ENCODE measurements at places on chromosomes 4 and X.
A peak's percentile ranks its signal among the peaks of the same experiment; 100 is the strongest.

DNA sequence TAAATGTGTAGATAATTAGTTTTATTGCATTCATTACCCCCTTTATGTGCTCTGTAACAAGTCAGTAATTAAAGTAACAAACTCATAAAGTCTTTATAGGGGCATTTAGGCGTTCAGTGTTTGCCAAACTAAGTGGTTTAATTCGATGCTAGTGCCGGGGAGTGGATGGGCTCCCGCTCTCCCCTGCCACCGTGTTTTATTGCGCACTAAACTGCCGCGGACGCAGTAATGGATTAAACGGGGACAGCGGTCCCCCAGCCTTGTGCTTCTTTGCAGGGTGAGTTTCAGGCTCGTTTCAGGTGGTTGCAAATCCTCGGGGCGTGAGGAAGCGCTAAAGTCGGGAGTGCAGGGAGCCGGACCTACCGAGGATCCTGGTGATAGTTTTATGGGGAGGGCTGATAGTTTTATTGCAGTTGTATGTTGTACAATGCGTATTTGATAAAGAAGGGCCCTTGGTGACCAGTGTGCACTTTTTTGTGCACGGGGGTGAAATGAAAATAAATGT, 1.6 kb upstream of the PHOX2B start:
- no peak for DNase-seq

DNA sequence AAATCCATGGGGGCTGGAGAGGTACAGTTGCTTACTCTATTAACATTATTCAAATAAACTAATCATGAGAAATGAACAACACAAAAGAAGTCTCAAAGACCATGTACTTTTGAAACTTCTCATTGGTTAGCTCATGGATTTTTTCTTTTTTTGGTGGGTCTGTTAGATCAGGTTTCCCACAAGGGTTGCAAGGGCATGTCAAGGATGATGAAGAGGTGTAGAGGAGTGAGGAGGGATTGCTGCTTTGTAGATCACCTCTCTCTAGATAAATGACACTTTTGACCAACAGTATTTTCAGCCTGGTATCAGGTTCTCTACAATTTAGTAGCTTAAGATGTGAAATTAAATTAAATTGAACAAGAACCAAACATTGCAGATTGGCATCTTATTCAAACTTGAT, 417.9 kb upstream of the AGA start:
- DNase-seq, result no peak

DNA sequence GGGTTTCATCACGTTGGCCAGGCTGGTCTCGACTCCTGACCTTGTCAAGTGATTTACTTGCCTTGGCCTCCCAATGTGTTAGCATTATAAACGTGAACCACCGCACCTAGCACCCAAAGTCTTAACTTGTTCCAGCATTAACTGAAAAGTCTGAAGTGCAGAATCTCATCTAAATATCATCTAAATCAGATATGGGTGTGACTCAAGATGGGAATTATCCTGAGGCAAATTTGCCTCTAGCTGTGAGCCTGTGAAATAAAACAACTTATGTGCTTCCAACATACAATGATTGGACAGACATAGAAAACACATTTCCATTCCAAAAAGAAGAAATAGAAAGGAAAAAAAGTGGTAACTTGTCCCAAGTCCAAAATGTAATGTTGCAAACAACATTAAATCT, 641.1 kb upstream of the ATOH1 start:
- DNase-seq, result no peak

DNA sequence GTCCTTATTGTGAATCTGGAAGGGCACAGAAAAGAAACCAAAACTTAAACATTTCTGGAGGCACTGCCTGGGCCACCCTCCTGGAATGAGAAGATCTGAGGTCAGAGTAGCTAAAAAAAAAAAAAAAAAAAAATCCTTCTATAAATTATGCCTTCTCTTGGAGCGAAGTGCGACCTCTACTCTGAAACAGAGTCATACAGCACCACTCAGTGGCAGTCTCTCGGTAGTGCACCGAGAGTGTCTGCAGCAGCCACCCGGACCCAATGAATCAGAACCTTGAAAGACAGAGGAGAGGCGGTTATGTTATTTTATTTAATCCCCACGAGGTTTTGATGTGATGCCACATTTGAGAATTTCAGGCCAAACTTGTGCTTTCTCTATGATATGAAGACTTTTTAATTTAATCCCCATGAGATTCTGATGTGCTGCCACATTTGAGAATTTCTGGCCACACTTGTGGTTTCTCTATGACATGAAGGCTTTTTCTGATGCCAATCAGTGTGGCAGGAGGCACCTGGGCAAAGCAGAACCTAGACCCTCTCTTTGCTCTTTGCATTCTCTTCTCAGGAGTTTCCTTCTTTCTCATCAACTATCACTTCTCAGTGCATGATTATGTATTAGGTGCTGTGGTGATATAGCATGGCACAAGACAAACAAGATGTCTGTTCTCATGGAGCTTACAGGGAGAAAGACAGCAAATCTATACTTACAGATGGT, 5.6 kb upstream of the CT47C1 start:
- DNase-seq, result peak; percentile 36

DNA sequence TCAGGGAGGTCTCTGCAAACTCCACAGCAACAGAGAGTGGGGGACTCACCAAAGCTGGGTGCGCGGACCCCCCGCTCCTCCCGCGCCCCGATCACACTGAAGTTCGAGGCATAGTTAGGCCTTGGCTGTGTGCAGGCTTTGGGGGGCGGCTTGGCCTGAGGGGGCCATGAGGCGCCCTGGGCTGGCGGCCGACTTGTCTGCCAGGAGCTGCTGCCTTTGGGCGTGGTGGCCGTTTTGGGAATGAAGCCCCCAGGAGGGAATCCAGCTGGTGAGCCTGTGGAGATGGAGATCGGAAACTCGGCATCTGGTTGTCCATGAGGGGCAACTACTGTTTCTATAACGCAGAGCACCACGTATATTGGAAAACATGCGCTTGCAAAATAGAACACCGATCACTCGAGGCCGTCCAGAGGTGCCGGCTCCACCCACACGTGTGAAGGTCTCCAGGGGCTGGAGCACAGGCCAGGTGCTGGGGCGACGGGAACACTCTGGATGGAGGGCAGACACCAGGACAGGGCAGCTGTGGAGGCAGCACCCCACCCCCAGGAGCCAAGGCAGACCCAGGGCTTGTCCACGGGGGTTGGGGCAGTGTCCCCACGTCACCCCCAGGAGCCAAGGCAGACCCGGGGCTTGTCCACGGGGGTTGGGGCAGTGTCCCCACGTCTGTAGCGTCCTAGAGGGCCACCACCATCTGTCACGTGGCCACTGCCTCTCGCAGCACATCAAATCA, 25.9 kb upstream of the CPLX1 start:
- DNase-seq, result no peak

- no peak for DNase-seq
Measured at GRCh38 chr4:43816116-43816515, 632.5 kb downstream of the KCTD8 start.

GRCh38 chr4:97185233-97185632, 958.0 kb downstream of the STPG2 start:
- no peak for DNase-seq

GRCh38 chr4:116275006-116275405, 810.4 kb downstream of the TRAM1L1 start:
- no peak for DNase-seq

DNA sequence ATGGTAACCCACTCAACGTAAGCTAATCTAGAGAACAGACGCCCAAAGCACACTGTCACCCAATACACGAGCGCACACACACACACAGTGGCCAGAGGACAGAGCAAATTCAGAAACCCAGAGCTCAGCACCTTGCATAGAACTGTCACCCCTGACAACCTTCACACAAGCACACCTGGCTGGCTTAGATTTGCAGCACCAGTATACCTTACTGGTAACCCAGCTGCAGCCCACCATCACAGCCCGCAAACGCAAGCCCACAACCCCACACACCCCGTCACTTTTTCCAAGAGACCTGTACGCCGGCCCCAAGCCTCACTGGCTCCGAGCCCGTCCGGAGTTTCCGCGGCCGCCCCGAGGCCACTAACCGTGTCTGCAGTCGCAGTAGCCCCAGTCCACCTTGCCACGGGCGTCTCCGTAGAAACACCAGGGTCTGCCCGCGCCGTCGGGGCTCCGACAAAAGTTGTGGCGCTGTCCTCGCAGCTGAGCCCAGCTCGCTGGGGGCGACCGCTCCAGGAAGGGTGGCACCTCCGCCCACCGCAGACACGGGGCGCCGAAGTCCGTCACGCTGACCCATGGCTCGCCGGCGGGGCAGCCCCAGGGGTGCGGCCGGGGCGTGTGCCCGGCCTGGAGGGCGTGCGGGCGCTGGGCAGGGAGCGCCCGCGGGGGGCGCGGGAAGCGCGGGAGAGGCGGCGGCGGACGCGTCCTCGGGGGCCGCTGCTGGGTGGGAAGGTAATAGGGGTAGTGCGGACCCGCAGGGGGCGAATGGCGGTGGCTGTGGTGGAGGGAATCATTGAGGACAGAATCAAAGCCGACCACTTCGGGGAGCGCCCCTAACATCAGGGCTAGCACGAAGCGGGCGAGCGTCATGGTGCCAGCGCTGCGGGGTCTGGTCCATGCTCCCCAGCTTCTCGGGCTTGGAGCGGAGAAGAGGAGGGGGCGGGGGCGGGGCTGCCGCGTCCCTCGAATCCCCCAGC, 664 bp downstream of the PRSS12 start:
- DNase-seq, result no peak

DNA sequence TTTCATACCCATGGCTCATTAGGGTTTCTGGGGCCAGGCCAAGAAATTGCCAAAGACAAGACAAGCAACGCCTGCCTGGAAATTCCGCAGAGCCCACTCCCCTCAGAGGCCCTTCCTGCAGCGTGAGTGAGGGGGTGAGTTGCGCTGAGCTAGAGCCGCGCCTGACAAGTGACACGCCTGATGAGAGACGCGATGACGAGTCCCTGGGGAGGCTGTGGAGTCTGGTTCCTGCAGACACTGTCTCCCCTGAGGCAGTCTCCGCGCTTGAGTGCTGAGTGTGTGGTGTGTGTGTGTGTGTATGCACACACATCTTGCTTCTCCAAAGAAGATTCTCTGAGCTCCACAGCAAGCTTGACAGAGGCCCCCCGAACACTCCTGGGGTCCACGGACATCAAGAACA, 269.8 kb downstream of the BCOR start:
- no peak for DNase-seq

DNA sequence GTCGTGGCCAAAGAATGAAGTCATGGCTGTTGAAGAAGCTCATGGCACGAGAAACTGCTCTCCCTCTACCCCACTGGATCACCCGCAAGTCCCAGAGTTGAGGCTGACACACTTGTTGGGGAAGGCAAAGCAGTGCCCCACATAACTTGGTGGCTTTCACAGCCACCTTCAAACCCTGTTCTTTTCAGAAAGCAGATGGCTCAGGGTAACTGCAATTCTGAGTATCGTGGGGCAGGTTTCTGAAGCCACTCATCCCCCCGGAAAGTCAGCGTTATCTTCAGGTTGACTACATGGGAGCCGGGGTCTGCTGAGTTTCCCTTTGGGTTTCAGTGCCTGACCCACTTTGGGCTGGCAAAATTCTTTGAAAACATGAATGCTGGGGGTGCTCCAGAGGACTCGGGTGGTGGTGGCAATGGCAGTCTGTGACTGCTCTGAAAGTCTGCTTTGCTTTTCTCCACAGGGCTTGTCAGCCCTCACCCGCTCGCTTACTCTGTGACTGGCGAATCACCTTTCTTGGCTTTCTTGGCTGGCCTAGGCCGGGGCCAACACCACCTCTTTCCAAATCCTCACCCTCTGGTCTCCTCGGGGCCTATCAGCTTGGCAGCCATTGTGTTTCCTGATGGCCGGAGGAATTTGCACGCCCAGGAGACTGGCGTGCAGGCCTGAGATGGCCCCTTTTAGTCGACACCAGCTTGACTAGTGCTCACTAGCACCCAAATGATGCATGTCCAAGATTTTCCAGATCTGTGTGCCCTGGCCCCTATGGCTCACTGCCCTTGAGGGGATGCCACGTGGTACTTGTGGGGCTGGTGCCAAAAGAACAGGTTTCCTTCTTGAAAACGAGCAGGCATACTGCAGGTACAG, 7.3 kb downstream of the PPP1R3F start:
- DNase-seq, result no peak

- no peak for DNase-seq
Measured at GRCh38 chrX:80917919-80918318, 108.2 kb upstream of the BRWD3 start.

DNA sequence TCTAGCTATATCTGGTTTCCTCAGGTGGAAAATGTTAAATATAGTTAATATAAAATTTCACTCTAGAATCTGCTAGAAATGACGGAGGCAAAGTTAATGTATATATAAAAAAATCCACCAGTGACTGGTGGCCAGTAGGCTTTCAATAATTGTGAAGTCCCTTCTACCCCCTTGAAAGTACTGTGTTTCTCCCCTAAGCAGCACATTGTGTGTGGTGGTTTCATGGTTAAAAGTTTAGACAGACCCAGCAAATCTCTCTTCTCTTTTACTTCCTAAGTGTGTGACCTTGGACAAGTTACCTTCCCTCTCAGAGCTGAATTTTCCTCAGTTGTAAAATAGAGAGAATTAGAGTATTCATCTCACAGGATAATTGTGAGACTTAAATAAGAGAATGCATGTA, 600 bp upstream of the HEPH start:
- no peak for DNase-seq

DNA sequence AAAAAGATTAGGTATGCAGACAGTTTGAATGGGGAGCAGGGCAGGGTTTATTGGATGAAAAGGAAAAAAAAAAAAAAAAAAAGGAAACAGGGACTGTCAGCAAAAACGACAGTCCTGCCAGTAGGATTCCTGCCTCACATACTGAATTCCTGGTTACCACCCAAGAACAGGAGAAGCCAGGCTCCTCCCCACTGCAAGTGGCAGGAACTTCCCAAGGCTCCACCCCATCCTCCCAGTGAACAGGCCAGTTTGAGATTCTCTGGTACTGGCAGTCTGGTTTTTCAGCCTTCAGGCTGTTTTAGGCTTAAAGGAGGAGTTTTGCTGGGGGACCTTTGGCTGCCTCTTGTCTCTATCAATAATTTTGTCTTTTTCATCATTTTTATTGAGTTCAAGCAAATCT, 360.0 kb upstream of the CXorf51A start:
- no peak for DNase-seq

- DNase-seq, result no peak
Measured at GRCh38 chr4:116387937-116388474, 697.4 kb downstream of the TRAM1L1 start.

DNA sequence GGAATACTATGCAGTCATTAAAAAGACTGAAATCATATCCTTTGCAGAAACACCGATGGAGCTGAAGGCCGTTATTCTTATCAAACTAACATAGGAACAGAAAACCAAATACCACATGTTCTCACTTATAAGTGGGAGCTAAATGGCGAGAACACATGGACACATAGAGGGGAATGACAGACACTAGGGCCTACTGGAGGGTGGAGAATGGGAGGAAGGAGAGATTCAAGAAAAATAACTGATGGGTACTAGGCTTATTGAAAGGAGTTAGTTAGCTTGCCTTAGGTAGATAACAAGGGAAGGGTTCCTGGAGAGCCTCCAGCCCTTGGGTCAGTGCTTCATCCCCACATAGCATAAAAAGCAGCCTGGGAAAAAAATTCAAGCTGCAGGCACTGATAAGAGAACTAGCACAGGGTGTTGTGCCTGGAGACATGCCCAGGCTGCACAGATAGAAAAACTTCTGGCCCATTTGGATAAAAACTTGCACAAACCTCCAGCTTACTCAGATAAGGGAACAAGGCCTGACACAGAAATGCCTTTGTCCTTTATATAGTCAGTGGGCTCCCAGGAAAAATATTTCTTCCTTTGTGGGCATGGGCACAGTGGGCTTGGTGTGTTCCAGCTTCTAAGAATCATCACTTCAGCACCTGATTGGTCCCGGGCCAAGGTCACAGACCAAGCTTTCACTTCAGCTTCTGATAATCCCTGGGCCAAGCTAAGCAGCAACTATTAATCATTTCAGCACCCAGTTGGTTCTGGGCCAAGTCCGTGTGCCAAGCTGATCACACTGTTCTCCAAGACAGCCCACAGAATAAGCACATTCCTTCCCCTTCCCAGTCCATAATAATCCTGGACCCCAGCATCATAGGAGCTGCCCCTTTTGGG, 23.1 kb upstream of the PWWP3B start:
- DNase-seq, result no peak

All from inflammatory macrophage treated with lipopolysaccharide for 1 hour (primary cell).